ENCODE measurements at places on chromosomes 11 and 22. TPM values are rescaled to one million over a fixed set of nuclear protein-coding genes. Genes with fewer than 3 reads are reported as not detected.

Gene SPDYC
- total RNA-seq: not detected

- DNase-seq: no peak
Measured at GRCh38 chr11:118602331-118602730, 5.1 kb upstream of the PHLDB1 start.

GRCh38 chr11:75365711-75366181, 14.3 kb upstream of the ARRB1 start:
- DNase-seq: no peak

DNA sequence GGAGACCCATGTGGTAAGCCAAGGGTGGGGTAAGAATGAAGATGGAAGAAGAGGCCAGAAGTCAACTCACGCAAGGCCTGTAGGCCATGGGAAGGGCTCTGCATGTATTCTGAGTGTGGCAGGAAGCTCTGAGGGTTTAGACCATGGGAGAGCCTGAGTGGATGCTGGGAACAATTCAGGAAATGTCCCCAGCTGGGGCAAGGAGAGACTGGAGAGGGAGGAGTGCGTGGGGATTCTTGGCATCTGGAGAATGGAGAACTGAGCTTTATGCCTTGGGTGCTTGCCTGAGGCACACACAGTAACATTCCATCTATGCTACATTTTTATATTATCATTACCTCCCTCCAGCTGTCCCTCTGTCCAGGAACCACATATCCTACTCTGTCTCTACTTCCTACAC, 50.4 kb upstream of the CD82 start:
- DNase-seq: no peak

GRCh38 chr11:32418836-32419235, 16.5 kb downstream of the WT1 start:
- no peak for DNase-seq

Gene LRRC10B
- total RNA-seq: not detected

GRCh38 chr11:46369458-46370152, 11.9 kb upstream of the MDK start:
- peak; percentile 61 for DNase-seq

GRCh38 chr22:49650336-49651241, 177.1 kb downstream of the BRD1 start:
- DNase-seq: no peak

All from activated naive CD8-positive, alpha-beta T cell treated with anti-CD3 and anti-CD28 coated beads for 36 hours (primary cell).